ENCODE measurements at places on chromosomes 6 and 20. TPM values are rescaled to one million over a fixed set of nuclear protein-coding genes. Genes with fewer than 3 reads are reported as not detected.

DNA sequence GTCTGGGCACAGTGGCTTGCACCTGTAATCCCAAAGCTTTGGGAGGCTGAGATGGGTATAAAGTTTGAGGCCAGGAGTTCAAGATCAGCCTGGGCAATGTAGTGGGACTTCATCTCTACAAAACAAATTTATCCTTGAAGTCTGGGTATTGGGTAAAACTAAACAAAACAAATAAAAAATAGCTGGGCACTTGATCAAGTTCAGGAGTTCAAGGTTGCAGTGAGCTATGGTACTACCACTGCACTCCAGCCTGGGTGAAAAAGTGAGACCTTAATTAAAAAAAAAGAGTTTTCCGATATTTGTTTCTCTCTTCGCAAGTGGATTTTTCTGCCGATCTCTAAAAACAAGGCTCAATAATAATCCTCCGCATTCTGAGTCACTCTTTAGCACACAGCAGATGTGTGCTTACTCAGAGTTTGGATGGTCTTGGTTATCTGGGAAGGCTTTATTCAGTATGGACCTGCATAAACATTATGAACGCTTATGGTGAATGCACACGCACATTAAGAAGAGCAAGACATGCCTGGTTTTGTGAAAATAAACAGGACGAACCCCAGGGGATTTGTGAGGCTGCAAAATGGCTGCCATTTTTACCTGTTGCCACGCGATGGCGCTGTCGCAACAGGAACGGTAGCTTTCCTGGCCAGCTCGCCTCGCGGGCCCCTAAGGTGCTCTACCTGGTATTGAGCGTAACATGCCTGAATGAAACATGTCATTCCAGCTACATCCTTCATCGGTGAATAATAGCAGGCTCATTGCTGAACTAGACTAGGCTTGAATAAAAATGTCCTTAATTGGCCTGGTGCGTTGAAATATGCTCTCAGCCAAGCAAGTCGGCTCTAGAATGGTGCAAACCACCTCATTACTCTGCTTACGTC is 6.0 kb downstream of the OPN5 start:
- peak; percentile 83 for DNase-seq

DNA sequence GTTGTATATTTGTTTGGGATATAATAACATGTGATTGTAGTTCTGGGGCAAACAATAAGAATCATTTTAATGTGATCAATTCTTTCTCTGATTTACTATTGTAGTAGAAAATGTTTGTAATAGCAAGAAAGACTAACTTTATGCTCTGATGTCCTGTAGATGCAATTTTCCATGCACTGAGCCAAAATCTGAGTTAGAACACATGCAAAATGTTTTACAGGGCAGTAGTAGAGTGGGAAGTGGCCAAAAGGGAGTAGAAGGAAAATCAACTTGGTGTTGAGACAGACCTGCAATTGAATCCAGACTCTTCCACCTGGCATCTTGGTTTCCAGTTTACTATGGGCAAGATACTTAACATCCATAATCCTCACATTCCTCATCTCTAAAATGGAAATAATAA is 93.5 kb upstream of the BMP5 start:
- no peak for DNase-seq

Gene LINC00237
- not detected for total RNA-seq

GRCh38 chr6:123263981-123264380 is 267.9 kb downstream of the CLVS2 start:
- DNase-seq: no peak

- DNase-seq: peak; percentile 66
Observed at GRCh38 chr6:151063842-151064647, 175.7 kb upstream of the AKAP12 start.

Gene WFDC12
- total RNA-seq: not detected

DNA sequence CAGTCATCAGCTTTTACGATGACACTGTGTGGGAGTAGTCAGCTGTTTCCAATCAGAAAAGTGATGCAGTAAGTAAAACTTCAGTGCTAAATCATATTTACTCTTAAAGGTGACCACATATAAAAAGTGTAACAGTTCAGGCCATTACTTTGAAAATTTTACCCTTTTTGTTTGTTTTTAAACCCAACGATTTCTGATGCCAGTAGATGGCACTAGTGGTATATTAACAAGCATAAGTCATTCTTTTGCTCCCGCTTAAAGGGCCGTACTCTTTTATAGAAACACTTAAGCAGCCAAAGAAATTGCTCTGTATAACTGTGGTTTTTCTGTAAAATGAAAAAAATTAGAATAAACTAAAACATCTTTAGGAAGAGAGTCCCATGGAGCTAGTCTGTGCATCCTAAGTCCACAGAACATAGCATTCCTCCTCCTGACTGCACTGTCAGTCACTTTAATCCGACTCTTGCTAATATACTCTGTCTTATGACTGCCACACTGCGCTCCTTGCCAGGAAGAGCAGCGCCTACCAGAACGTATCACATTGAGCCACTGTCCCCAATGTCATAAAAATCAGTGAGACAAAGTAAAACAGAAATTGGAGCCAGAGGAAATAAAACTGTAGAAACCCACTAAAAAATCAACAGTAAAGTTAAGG is 25.0 kb downstream of the HEBP2 start:
- no peak for DNase-seq

DNA sequence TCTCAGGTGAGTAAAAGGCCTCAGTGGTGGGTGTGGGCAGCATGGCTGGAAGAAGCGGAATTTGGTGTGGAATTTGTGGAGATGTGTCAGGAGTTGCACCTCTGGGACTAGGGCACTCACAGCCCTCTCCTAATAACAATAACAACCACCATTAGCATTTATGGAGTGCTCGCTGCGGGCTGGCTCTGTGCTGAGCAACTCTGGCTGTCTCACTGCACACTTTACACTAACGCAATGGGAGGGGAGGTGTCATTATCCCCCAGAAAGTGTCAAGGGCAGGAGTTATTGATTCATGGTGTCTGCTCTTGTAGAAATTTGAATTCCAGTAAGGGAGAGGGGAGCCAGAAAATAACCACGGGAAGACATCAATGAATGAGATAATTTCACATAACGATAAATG is 22.7 kb upstream of the SCRT2 start:
- no peak for DNase-seq

DNA sequence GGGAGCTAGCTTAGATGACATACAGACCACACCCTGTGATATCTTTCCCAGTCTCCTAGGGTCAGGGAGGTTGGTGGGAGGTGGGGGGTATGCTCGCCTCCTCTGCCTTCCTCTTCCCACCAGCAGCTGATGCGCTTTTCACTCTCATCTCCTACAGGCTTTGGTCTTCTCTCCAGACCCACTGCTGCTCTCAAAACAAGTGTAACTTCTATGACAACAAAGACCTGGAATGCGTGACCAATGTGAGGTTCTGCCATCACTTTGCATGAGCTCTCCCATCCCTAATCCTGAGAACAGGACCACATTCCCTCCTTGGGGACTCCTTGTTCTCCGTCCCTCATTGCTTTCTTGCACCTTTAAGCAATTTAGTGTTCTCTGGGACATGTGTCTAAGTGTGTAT is 2.7 kb downstream of the CTSA start:
- no peak for DNase-seq
